ENCODE measurements at places on chromosomes 7 and 10. TPM values are rescaled to one million over a fixed set of nuclear protein-coding genes. Genes with fewer than 3 reads are reported as not detected.

DNA sequence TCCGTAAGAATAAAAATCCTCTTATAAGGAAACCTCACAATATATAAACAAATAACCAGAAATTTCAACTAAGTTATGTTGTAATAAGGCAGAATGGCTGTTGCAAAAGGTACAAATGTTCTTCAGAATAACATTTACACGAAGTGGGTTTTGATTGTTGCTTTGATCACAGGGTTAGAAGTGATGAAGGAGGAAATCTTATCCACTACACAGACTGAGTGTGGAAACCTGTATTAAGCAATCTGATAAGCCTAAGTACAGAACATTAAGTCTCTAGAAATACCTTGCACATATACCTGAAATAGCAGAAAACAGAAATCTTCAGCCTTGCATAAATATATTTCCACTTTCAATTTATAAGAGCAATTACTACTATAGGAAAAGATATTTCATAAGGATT, 251.9 kb downstream of the ETV1 start:
- DNase-seq, result no peak

GRCh38 chr10:75057680-75058079, 53.8 kb upstream of the SAMD8 start:
- DNase-seq, result no peak

GRCh38 chr10:21617267-21617666, 83.2 kb downstream of the MLLT10 start:
- no peak for DNase-seq

- DNase-seq, result no peak
Measured at GRCh38 chr7:155486783-155487508, 29.0 kb downstream of the EN2 start.

The VSTM2A gene
- not detected for total RNA-seq

DNA sequence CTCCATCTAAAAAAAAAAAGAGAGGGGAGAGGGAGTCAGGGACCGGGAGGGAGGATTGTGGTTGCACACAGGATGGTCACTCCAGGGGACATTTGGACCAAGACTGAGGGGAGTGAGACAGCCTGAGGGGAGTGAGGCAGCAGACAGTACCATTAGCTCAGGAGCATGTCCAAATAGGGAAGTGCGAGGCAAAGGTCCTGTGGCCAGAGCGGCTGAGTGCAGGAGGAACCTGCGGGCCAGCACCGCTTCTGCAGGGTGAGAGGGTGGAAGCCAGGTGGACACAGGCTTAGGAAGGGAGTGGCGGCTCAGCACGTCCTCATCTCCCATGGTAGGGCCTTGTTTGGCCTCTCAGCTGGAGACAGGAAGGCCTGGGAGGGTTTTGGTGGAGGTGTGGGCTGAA, 48.9 kb upstream of the PFKFB3 start:
- no peak for DNase-seq

GRCh38 chr10:31599626-31600504, 280.8 kb downstream of the ZEB1 start:
- DNase-seq, result peak; percentile 21

The PNLIPRP2 gene
- total RNA-seq, result not detected

The LIPM gene
- not detected for total RNA-seq

GRCh38 chr7:21293771-21294170, 134.1 kb upstream of the SP4 start:
- no peak for DNase-seq

GRCh38 chr10:86981716-86982115, 13.4 kb downstream of the ADIRF start:
- DNase-seq, result no peak

GRCh38 chr7:5827755-5828154, 46.3 kb upstream of the RNF216 start:
- DNase-seq, result no peak

DNA sequence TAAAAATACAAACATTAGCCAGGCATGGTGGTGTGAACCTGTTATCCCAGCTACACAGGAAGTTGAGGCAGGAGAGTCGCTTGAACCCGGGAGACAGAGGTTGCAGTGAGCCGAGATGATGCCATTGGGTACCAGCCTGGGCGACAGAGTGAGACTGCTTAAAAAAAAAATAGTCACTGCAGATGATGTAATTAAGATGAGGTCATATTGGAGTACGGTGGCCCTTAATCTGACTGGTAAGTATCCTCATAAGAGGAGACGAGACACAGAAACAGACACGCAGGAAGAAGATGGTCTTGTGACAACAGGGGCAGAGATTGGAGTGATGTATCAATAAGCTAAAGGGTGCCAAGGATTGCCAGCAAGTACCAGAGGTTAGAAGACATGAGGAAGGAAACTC, 156.0 kb downstream of the FAM107B start:
- DNase-seq, result no peak

The PRSS37 gene
- total RNA-seq, result not detected

GRCh38 chr7:29505931-29506330, 57.7 kb upstream of the PRR15 start:
- DNase-seq, result no peak

The KIF11 gene
- total RNA-seq, result 2.4 TPM

The TM9SF3 gene
- total RNA-seq, result 113 TPM

DNA sequence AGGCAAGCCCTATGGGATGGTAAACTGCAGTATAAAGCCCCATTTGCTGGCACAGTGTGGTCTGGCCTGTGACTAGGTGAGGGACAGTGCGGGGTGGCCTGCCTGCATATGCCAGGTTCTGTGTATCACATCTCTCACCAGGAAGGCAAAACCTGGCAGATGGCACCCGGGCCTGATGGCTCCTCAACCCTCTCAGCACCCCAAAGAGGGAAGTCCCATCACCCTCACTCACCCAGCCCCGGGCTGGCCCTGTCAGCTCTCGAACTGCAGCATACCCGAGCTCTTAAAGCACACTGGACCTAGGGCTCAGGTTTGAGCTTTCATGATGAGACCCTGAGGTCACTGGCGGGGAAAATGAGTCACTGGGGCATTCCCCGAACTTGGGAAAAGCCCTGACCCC, 130.5 kb downstream of the LHPP start:
- no peak for DNase-seq

- peak; percentile 77 for DNase-seq
Measured at GRCh38 chr10:133336577-133337369, at the start of gene CALY. CALY (minus strand) TSS chr10:133336896; CDS start chr10:133328989, 7,907 bp downstream.

DNA sequence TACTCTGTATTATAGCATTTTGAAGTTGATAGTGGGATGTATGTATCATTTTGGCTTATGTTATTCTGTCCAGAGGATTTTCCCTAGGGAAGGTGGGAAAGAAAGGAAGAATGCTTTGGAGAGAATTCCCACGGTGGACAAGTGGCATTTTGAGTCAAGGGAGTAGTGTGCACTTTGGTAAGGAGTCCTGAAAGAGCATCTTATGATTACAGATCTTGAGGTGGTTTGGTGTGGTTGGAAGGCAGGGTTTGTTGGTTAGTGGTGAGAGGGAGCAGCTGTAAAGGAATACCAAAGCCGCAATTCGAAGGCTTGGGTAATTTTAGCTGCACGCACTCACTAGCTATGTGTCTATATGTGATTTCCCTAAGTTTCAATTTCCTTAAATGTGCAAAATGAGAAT, 16.1 kb downstream of the CCSER2 start:
- peak; percentile 51 for DNase-seq

- no peak for DNase-seq
Measured at GRCh38 chr10:112510384-112510783, 63.4 kb downstream of the VTI1A start.

DNA sequence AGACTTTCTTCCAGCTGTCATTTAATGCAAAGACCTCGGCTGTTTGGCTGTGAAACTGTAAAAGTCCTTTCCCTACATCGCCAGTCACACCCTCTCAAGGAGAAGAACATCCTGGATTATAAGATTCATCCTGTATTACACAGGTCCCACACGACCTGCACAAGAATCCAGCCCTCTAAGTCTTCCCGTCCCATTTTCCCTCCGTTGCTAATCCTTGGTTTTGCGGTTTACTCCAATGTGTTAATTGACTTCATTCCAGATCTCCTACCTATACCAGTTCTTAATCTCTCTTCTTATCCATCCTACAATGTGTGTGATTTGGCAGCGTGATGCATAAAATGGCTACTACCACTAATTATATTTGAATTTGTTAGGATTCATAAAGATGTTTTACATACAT, 110.4 kb downstream of the COL28A1 start:
- no peak for DNase-seq

The UCMA gene
- total RNA-seq, result not detected

DNA sequence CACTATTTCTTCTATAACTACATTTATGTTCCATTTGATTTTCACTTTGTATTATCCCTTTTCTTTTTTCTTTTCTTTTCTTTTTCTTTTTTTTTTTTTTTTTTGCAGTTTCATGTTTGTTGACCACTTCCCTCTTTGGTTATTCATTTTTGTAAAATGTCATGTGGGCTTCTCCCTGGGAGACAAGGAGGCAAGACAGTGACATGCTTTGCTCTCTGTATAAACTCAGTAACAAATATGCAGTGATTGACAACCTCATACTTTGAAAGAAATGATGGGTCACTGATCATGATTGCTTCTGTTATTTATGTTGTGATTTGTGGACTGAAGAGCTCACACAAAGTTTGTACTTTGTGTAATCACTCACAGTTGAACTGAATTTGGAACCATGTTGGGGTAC, 90.2 kb upstream of the ABI1 start:
- DNase-seq, result no peak

The HECW1 gene
- not detected for total RNA-seq

- DNase-seq, result no peak
Measured at GRCh38 chr10:123507298-123507697, 158.9 kb upstream of the GPR26 start.

The NUDT13 gene
- total RNA-seq, result 0.35 TPM

The RPEL1 gene
- total RNA-seq, result not detected

The CCDC71L gene
- 13.9 TPM for total RNA-seq

The LRMDA gene
- 1.4 TPM for total RNA-seq

GRCh38 chr7:101302641-101303101, 18.9 kb downstream of the IFT22 start:
- DNase-seq, result no peak

All from natural killer cell (primary cell).